ENCODE measurements at places on chromosomes 3 and 15.

DNA sequence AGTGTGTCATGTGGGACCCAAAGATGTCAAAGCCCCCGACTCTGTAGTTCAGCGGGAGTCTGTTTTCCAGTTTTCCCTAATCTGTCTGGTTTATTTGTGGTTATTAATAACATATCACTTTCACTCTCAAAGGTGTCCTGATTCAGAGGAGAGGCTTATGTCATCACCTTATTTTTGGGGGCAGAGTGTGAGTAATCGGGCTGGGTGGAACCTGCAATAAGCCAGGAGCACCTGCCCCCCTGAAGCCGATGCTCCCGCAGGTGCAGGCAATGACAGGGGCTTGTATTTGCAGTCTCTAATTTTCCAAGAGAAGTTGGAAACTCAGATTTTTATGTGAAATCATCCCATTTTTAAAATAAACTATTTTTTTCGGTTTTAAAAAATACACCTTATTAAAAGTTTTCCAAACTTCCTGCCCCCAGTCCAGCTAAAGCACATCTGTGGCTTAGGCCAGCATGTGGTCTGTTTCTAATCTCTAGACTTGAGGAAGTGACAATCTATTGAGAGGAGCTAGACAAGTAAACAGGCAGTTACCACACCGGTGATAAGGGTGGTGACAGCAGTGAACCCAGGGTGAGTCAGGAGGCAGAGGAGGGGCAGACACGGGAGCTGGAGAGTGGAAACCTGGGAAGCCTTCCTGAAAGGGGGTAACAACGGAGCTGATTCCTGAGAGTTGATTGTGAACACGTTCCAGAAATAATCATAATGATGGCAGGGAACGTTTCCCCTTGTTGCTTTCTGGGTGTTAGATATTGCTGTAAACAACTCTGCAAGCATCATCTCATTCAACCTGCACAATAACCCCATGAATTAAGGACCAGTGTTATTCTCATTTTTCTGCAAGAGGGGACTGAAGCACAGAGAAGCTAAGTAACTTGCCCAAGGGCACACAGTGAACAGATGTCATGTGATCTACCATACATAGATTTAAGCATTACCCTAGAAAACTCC, 37.2 kb downstream of the BHLHE40 start:
- DNase-seq: peak; percentile 76

DNA sequence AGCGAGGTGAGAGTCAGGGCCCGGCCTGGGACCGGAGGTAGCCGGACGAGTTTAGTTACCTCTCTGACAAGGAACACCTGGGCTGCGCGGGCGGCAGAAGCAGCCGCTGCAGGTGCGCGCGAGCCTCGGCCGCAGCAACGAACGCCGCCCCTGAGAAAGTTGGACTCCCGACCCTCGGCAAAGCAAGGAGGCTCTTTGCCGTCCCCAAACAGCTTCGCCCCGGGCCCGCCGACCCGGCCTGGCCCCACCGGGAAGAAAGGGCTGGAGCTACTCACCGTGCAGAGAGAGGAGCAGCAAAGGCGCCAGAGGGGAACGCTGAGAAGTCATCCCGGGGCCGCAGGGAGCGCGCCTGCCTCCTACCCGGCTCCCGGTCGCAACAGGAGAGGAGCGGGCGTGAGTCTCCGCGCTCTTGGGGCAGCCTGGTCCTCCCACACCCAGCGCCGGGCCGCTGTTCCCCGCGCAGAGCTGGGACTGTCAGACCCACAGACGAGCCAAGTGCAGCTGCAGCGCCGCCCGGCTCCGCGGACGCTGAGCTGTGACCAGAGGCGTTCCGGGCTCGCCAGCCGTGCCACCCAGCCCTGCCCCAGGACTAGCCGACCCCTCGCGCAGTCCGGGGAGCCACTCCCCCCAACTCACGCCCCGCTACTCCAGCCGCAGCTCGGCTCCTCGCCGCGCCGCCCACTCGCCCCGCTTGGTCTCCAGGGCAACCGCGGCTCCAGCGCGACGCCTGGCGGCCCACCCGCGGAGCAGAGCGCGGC, at the start of gene IGSF11:
IGSF11 (minus strand) TSS at position 591 of the 758 bp plus-strand sequence; CDS start at position 327, 264 bp downstream.
- peak; percentile 42 for DNase-seq

DNA sequence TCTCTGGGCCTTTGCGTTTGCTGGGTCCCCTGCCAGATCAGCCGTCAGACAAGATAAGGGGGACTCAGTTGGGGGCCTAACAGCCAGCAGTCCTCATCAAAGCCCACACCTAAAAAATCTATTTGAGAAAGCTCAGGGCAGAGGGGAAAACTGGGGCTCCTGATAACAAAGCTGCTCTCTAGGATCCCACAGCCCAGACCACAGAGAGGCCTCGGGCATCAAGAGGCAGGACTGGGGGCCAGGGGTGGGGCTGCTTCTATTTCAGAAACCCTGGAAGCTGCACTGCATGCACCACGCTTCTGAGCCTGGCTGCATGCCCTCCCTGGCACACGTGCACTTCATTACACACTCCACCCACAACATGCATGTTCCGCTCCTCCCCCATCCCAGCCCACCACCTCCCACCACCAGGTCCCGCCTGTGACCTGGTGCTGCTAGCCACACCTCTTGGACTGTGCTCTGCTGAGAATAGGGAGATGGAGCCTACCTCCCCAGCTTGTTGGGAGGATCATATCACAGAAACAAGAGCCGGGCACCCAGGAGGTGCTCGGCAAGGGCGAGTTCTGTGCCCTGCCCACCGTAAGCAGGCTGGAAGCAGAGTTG, 26.6 kb downstream of the FBLN2 start:
- no peak for DNase-seq

GRCh38 chr3:30795176-30795575, 99.3 kb downstream of the GADL1 start:
- DNase-seq: no peak

- no peak for DNase-seq
Measured at GRCh38 chr3:196412704-196413103, 19.5 kb downstream of the UBXN7 start.

- no peak for DNase-seq
Measured at GRCh38 chr15:101526442-101526841, 36.9 kb upstream of the PCSK6 start.

DNA sequence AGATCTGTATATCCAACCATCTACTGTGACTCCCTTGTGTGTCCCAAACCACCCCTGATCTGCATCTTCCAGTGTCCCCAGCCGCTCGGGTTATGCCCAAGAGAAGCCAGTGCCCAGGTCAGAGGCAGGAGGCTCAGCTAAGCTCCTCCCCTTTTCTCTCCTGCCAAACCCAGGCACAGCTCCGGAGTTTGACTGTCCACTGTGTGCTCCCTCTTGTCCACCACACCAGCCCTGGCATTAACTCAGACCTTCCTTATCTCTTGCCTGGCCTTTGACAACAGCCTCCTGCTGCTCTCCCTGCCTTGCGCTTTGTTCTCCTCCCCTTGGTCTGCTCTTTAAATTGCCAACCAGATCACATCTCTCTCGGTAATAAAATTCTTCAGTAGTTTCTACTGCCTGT, 39.3 kb downstream of the DGKG start:
- DNase-seq: no peak

GRCh38 chr3:49716169-49716568, 3.3 kb downstream of the AMIGO3 start:
- DNase-seq: no peak

DNA sequence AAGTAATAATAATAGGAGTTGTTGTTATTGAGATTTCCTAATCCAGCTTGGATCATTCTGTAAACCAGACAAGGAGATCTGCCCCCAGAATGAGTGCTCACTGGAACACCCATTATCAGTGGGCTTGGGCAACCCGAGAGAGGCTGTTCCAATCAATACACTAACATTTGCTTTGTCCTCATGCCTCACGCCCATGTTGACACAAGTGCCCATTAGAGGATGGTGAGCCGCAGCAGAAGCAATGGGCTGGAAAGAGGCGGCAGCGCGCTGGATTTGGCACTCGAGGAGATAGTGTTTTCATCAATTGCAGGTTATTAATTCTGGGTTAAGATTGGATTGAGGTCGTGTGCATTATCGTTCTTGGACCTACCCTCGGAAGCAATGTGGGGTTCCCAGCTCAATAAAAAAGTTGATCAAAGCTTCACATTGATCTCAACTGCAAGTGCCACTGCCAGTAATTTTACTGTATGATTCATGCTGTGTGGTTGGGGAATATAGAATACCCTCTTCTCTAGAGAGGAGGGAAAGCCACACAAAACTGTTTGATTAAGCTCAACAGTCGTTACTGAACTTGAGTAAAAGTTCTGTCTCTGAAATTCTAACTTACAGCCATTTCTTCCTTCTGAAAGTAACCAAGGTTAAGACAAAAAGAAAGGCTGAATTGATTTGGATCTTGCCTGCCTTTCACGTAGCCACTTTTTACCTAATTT, 15.7 kb downstream of the LYZL4 start:
- DNase-seq: no peak

- DNase-seq: no peak
Measured at GRCh38 chr15:66653398-66653797, 48.6 kb upstream of the SMAD6 start.

DNA sequence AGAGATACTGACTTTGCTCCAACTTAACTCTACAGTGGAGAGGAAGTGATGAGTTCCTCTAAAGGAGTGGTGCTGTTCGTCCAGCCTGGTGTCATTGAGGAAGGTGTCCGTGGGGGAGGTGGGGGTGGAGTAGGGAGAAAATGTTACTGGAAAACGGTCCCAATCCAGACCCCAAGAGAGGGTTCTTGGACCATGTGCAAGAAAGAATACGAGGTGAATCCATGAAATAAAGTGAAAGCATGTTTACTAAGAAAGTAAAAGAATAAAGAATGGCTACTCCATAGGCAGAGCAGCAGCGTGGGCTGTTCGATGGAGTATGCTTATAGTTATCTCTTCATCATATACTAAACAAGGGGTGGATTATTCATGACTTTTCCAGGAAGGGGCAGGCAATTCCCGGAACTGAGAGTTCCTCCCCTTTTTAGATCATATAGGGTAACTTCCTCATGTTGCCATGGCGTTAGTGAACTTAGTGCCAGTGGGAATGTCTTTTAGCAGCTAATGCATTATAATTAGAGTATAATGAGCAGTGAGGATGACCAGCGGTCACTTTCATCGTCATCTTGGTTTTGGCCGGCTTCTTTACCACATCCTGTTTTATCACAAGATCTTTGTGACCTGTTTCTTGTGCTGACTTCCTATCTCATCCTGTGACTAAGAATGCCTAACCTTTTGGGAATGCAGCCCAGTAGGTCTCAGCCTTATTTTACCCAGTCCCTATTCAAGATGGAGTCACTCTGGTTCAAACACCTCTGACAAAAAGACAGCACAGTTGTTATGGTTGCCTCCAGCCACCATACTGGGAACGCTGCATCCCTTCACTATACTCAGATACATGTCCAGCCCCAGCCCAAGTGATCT, 38.6 kb downstream of the CLEC3B start:
- peak; percentile 70 for DNase-seq

GRCh38 chr3:42693530-42693930, 8.2 kb downstream of the KLHL40 start:
- no peak for DNase-seq

DNA sequence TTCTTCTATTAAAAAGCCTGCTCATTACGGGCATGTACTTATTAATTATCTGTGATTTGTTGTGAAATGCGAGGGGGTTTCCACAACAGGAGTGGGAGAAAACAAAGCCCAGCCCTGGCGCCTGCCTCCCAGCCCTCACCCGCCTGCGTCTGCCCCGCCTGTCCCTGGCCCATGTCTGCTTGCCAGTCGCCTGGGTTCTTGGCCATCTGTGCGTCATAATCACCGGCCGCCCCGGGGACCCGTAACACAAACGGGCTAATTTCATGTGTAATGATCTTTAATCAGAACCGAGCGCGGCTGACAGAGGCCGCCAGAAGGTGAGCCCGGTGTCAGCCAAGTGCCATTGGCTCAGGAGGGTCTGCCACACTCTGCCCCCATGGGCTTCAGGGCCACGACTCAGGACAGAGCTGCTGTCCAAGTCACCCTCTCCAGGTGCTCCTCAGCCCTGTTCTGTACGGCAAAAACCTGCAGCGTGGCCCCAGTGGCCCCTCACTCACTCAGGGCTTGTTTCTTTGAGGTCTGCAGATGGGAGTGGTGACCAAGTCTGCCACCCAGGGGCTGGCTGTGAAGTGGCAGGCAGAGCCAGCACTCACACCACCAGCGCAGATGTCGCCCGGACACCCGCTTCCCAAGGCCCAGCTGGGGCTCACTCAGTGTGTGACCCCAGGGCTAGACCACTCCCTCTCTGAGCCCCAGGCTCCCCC, 28.8 kb upstream of the TMEM115 start:
- DNase-seq: no peak

- no peak for DNase-seq
Measured at GRCh38 chr3:10457560-10457959, 47.8 kb downstream of the ATP2B2 start.

DNA sequence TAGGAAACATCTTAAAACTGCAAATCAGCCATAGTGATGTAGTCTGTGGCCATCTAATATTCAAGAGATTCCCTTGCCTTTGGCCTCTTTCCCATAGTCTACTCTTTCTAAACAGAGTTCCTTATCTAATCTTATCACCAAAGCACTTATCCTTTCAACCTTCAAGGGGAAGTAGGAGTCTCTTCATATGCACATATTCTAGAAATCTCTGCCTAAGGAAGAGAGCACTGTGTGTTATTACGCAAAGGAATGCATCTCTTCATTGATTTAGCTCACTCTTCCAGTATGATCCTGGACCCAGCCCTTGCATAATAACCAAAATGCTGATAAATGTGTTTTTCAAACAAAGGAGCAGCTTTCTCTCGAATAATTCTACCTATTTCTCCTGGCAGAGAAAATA, 253.7 kb upstream of the TPRG1 start:
- no peak for DNase-seq

- DNase-seq: no peak
Measured at GRCh38 chr3:77780278-77780996, 740.5 kb downstream of the ROBO2 start.

DNA sequence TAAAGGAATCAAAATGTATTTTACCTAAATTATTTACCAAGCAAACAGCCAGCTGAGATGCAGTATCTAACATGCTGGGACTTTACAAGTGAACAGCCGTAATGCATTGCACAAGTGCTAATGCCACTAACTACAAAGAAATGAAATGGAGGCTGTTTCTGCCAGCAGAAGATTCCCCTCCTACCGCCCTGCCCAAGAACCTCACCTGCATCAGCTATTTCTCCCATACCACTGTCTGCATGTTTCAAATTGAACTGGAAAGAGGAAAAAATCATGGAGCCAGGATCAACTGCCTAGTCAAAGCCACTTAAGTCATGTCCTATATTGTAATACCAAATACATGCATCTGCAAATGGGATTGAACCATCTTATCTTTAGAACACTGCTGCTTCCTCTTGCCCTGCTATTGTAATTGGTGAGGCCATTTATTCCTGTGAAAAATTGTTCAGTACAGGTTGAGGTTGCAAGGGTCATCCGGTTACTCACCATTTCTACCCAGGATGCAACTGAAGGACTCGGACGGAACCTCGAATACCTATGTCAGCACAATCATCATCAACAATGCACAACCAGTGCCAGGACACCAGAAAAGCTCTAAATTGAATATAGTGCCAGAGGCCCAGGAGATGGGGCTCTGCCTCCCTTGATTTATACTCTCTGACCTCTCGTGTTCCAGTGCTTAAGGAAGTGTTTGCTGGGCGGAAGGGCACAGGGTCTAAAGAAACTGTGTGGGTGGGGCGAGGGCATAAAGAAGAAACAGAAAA, 27.5 kb downstream of the ANXA2 start:
- DNase-seq: no peak
